CD4-positive, alpha-beta T cell treated with Interleukin-4 for 4 hours (primary cell): ENCODE measurements at places on chromosomes 11 and 22.

DNA sequence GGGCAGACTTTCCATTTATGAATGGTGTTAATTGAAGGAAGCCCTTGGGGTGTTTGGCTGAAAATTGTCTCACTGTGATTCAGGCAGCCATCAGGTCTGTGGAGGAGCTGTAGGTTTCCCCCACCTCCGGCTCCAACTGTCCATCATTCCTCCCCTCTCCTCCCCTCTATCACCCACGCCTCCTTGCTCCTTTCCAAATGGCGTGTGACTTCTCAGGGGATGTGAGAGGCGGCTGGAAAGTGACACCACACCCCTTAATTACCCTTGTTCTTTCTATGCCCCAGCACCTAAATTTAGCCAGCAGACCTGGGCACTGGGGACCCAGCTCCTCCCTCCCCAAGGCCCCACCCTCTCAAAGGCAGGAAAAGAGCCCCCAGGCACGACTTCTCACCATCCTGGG, 38.1 kb upstream of the SYT7 start:
- no peak for DNase-seq

GRCh38 chr11:24496386-24496735, 492 bp upstream of the LUZP2 start:
- no peak for DNase-seq

DNA sequence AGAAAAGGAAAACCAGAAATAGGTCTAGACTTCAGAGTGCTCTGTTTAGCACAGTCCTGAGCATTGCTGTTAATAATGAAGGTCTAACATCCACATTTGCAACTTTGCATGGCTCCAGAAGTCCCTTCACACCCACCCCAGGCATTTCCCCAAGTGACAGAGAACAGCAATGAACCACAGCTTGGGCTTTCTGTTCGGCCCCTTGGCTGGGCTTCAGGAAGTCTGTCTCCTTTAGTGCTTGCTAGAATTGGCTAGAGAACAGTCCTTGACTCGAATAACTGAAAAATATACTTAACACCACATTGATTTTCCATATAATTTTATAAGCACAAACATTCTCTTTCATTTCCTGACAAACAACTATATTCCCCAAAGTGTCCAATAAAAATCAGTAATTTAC, 29.3 kb upstream of the TENM4 start:
- DNase-seq, result no peak

DNA sequence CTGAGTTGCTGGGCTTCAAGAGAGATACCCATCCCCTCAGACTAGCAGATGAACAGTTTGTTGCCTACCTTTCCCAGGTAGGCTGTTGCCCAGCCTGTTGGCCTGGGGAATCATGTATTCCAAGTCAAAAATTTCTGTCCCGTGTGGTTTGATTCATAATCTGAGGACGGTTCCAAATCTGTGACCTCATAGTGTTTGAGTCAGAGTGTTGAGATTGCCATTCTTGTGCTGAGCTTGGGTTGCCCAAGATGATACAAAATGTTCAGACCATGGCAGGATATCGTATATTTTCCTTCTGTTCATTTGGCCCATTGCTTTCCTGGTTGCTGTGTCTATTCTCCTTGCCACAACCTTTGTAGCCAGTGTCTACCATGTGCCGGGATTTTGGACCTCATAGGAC, 64.3 kb downstream of the CYB5R2 start:
- DNase-seq, result no peak

DNA sequence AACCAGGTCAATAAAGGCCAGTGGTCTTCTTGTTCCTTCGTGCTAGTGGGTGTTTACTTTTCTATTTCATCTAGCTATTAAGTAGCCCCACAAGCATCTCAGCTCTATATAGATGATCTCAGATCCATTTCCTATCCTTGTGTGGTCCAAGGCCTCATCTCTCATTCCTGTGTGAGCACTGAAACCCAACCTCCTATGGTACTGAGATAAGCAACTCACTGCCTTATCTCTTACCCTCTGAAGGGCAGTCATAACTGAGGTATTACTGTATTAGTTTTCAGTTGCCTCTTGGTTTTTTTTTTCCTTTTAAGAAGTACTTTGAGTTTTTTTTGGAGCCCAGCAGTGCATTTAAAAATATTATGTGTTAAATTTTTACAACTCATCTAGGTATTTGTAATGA, 28.3 kb downstream of the ACER3 start:
- no peak for DNase-seq

- DNase-seq, result no peak
Observed at GRCh38 chr11:95304777-95305176, 73.8 kb upstream of the SESN3 start.

- DNase-seq, result no peak
Observed at GRCh38 chr22:17536269-17536668, 27.0 kb upstream of the SLC25A18 start.

DNA sequence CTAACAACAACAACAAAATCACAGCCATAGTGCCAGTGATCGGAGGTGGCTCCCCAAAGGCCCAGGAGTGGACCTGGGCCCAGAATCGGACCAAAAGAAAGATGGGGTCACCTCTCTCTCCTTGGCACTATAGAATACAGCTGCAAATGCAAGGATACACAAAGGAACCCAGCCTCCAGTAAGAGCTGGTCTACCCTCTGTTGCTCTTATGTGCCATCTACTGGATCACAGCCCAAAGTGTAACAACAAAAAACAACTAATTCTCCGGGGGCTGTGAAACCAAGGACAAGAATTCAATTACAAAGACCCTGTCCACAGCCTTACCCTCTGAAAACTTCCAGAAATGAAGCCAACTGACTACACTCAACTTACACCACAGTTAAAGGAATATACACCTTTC, 21.6 kb downstream of the OR8G5 start:
- no peak for DNase-seq

DNA sequence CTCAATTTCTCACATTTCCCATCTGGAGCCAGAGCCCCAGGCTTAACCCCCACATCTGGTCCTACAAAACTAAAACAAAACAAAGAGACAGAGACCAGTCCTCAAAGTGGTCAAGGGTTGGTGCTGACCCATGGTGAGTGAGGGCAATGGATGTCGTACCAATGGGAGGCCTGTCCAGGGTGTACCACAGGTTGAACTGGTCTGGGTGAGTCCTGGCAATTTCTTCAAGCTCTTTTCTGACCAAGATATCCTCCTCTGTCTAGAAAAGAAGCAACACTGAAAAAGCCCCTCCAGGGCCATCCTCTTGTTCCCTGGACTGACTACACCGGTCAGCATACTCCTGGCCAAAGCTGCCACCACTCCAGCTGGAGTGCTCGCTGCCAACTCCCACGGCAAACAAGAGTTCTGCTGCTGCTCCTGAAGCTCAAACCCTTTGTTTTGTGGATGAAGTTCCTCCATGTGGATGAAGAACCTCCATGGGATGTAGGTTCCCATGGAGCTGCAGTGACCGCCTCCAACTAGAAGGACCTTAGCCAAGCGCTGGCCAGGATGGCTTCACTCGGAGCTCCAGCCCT, 6.9 kb downstream of the CYB5R2 start:
- DNase-seq, result no peak

GRCh38 chr22:37827056-37827455, 3.9 kb downstream of the GALR3 start:
- DNase-seq, result no peak

GRCh38 chr11:59545179-59546020, 34.1 kb downstream of the OR4D9 start:
- DNase-seq, result no peak

- no peak for DNase-seq
Observed at GRCh38 chr11:118535261-118535660, 4.3 kb downstream of the TMEM25 start.

DNA sequence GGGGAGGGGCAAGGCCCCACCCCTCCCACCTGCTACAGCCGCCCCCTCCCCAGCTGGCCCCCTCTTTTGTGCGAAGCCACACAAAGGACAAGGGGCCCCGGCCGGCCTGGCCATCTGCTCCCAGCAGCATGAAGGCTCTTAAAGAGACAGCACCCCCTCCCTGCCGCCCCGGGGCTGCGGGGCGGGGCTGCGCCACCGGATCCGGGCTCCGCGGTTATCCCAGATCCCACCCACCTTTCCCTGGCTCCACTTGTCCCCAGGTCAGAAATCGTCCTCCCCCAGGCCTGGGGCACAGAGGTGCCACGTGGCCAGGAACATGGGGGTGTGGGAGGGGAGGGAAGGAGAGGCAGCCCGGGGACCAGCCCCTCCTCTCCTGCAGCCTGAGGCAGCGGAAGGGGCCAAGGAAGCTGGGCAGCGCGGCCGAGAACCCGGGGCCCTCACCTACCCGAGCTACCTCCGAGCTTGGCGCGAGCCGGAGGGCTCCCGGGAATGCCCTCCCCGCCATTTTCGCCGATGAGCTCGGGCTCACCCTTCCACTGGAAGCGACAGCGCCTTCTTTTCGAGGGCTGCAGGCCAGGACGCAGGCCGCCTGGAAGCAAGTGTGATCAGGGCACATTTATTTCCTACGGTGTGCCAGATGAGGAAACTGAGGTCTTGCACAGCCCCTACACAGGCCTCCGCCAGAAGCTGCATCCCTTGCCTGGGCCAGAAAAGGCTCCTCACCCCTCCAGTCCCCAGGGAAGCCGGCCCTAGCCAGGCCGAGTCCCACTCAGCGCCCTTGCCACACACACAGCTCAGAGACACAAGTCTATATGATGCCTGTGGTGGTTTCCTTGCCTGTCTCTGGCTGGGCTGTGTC, 2.5 kb upstream of the RCOR2 start:
- DNase-seq, result no peak

DNA sequence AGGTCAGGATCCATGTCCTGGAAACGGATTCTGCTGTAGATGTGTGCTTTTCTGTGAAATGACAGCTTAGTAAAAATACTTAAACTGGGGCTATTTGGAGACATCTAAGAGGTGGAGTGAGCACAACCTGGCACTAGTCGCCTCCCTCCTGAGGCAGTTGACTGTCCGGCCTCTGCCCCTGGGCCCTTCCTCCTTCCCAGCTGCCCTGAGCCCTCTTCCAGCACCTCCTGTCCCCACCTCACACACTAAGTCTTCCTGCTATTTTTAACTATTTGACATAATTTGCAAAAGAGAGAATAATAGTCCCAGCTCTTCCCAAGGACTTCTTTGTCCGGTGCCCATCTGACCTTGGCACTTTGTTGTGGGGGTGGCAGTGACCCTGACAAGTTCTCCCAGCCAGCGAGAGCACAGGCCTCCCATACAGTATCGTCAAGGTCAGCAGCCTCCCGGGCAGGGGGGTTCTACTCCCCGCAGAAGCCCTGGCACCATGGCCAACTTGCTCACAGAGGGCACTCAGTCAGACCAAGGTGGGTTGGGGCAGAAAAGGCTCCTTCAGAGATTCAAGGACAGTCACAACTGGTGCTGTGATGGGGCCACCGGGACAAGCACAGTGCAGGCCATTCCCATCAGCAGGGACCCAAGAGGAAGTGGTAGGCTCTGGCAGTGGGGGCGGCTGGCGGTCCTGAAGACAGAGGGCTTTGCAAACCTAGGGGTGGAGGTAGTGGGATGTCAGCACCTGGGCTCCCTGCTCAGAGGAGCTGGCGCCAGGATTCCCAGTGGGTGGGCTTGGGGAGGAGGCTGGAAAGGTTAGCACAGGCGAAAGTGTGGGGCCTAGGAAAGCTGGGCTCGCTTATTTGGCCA, 5.5 kb upstream of the NEAT1 start:
- peak; percentile 24 for DNase-seq
